ENCODE measurements at places on chromosomes 6 and 20.

DNA sequence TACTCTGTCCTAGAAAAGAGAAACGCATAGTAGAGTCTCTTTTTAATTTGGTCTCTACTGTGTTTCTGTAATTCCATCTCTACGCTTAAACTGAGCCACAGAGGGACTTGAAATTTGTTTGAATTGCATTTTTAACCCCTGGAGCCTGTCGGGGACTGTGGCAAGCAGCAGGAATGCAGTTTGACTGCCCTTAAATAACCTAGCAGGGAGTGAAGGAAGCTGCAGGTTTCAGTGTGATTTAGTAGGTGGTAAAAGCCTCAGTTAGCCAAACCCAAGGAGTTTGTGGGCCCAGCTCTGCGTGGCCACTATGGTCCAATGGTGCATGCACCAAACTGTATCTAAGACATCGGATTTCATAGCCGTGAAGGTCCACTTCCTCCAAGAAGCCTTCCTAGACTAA, 70.3 kb upstream of the MC3R start:
- DNase-seq = no peak

DNA sequence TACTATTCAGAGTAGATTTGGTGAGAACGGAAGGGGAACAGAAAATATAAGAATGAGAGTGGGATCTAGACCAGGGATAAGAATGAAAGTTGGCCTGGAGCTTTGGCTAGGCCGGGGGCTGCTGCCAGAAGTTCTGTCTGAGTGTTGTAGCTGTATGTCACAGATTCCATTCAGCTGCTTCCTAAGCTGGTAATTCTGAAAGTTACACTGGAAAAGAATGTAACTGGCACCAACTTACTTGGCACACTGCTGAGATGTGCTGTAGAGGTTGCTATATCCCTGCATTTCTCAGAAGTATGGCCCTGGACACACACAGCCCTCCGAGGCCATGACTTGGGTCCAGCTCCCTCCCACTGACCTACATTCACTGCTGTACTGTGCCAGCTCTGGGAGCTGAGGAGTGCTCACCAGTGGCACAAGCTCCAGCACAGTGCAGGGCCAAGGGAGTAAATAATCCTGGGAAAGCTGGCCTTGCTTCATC, 25.8 kb upstream of the TMEM217 start:
- DNase-seq = no peak

- DNase-seq = no peak
Observed at GRCh38 chr6:119871520-119871919, 522.0 kb upstream of the MAN1A1 start.

DNA sequence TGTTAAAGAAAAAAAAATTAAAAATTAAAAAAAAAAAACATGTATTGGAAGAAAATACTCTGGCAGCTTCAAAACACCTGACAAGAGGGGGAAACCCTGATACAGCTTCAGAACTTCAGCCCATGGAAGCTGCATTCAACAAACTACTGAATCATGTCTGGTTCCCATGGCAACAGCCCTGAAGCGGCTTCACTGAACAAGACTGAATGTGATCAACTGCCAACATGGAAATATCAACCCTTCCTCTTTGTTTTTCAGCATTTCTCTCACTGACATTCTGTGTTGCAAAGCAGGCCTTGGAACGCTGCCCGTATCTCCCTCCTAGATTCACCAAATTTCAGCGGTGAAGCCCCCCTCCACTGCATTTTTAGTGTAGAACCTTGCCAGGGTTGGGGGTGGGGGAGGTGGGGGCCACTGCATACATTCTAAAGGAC, 91.3 kb upstream of the SHLD1 start:
- peak; percentile 60 for DNase-seq

DNA sequence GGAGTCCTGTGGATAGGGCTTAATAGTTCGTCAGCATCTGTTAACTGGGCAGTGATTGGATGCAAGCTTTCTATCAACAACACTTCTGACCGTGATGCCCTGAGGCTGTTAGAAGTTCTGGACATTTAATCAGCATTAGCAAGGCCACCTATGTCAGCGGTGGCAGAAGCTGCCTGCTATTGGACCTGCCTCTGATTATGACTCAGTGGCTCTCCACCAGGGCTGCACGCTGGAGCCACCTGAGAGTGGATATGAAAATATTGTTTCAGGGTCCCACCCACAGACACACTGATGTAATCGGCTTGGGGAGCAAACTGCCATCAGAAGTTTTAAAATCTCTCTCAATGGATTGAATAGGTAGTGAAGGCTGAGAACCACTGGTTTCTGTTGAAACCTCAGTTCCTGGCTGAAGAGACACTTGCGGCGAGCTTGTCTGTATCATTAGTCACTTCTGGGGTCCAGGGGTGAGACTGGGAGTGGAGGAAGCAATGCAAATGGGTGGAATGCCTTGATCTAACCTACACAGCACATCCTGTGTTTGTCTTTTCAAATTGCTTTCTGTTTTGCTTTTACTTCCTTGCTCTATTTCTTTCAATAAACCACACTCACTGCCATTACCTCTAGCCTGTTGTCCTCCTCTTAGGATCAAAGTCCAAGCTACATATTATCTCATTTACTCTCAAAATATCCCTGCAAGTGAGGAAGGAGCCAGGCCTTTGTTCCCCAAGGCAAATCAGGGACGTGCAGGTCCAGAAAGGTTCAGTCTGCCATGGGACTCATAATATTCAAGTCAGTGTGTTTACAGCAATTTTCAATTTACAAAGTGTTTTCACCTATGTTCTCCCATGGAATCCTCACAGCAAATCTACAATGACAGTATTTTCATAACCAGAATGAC, 4.2 kb downstream of the CLIC5 start:
- peak; percentile 38 for DNase-seq

DNA sequence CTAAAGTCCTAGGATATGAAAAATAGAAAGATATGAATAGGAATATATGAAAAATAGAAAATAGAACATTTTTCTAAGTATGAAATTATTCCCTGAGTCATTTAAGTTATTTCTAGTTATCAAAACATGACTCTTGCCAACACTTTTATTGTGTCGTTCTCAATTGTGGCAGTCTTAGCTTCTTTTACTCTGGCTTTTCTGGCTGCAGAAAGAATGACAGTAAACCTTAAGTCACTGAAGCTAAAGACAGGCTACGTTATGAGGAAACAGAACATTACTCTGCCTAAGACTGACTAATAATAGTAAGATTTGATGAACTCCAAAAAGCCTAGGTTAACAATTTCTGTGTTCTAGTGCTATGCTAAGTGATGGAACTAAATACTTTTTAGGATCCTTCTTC, 74.6 kb downstream of the AIG1 start:
- DNase-seq = no peak

DNA sequence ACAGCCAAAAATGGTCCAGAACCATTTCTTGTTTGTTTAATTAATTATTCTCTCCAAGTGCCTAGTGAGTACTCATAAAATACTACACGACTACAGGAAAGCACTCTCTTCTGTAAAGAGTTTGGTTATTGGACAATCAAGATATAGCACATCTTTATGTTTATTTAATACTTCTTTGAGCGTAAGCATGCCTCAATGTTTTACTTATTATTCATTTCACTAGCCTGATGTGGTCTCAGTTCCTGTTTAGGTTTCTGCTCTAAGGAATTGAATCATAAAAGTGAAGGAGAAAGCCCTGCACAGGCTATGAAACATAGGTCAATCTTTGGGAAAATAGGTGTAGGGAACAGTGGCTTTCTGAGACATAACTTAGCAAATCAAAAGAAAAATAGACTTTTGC, 45.9 kb upstream of the AIG1 start:
- no peak for DNase-seq

DNA sequence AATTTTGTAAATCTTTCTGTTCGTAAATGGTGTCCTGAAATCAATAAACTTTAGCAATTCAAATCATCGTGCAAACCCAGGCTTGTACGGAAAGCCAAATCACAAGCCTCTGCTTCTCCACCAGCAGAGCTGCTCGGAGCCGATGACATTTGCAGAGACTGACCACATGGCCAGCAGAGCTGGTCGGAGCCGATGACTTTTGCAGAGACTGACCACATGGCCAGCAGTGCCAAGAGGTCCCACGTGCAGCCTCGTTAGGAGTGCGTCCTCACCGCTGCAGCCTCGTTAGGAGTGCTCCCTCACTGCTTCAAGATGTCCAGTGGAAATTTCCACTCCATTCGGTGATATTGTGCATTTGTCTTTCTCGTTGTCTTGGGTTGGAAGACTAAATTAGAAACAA, 28.5 kb downstream of the SMOC2 start:
- DNase-seq = no peak

DNA sequence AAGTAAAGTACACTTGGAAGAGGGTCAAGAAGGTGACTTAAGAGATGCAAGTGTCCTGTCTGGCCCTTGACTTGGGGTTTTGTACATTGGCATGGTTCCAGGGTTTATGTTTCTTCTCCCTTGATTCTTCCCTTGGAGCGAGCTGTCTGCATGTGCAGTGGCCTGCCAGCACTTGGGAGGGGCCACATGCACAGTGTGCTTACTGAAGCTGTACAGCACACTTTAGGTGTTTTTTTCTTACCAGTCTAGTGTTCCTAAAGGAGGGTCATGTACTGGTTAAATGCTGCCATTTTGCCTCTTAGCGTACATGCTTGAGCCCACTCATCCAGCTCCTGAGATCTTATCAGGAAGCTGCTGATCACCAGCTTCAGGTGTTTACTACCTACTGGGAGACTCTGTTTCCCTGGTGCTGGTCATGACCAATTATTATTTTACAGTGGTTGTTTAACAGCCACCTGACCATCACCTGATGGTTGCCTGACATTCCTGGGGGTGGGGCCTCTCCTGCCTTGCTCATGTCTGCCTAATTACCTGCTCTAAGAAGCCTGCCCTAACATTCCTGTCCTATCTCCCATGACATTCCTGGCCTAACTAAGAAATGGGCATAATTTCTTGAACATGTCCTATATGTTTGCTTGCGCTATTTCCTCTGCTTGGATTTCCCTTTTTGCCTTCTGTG, 182.9 kb downstream of the MCHR2 start:
- no peak for DNase-seq

GRCh38 chr20:10447028-10447427, 11.9 kb downstream of the SLX4IP start:
- DNase-seq = peak; percentile 43

DNA sequence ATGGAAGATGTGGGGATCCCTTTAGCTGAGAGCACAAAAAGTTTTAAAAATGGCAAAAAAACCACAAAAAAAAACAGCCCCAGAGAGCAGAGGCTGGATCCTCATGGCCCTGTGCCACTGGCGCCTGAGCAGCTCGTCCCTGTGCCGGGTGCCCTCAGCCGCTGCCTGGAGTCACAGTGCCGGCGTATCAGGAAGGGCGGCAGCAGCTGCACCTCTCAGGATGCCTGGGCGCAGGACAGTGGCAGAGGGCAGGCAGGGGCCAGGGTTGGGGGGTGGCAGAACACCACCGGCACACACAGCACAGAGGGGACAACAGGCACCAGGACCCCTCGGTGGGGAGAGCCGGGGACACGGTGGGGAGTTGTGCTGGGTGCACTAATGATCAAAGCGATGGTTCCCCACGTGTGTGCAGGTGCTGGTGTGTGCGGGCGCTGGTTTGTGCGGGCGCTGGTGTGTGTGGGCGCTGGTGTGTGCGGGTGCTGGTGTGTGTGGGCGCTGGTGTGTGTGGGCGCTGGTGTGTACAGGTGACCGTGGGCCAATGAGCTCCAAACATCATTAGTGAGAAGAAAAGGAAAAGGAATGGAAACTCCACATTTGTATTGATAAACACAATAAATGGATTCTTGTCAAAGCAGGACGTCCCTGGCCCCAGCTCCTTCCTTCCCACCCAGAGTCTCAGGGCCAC, 1.5 kb upstream of the FRMD1 start:
- no peak for DNase-seq

GRCh38 chr6:159467473-159468041, 225.5 kb downstream of the SOD2 start:
- peak; percentile 74 for DNase-seq

DNA sequence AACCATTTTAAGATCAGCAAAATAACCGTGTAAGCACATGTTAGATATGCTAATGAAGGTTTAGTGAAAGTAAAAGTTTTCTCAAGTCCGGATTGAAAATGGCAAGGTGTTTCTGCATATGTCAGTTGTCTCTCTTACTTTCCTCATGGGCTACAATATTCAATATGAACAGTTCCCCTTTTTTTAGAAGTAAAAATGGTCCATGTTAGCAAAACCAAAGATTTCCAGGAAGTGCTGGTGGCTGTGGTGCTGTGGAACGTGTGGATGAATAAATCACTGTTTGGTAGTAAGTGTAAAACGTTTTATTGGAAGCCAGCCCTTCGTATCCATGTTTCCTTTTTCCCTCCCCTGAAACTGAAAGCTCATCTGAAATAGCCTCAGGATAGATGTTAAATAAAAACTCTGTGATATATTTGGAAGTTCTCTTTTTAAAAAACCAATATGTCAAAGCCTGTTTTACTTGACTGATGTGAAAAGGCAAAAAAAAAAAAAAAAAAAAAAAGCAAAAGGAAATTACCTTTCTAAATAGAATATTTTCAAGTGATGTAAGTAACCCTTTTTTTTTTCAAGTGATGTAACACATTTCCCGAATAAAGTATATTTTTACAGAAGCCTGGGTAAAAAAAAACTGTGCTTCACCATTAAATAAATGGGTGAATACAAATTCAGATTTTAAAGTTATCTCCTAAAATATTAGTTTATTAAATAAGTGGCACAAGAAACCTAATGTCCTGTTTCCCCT, 41.9 kb downstream of the PLEKHG1 start:
- DNase-seq = peak; percentile 26

DNA sequence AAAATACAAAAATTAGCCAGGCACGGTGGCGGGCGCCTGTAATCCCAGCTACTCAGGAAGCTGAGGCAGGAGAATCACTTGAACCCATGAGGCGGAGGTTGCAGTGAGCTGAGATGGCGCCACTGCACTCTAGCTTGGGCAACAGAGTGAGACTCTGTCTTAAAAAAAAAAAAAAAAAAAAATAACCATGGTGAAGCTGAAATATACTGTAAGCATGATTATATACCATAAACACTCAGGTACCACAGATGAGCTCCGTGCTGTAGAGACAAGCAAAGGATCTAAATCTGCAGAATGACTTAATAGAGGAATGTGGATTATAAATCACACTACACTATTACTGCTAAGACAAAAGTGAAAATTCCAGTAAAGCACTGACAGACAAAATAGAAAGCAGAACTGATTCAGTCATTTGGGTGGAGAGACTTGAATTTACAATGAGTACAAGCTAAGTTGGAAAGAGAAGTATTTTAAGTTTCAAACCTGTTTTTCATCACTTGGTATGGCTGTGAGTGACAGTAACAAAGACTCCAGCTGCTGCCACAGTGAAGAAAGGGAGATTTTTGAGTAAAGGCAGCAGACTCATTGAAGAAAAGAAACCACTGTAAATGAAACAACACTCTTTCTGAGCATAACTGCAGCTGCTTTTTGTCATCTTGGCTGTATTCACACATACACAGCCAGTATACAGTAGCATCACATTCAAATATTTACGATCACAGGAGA, 322.1 kb downstream of the RNGTT start:
- DNase-seq = peak; percentile 40

- DNase-seq = no peak
Observed at GRCh38 chr6:113763876-113764275, 93.3 kb upstream of the MARCKS start.
